ENCODE measurements at places on chromosomes 2 and 18.

GRCh38 chr2:182824056-182824766 is 42.2 kb downstream of the FRZB start:
- DNase-seq = no peak

DNA sequence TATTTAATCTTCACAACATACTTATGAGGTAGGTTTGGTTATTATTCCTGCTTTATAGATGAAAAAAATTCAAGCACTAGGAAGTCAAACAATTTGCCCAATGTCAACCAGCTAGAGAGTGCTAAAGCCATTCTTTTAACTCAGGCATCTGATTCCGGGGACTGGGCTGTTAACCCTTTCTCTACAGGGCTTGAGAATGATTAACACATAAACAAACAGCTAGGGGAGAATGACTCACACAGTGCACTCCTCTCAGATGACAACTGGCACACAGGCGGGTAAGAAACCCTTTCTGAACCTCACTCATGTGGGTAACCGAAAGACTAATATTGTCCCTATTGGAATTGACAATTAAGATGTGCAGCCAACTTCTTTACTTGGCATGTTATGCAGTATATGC is 86.3 kb upstream of the FSHR start:
- DNase-seq = no peak

GRCh38 chr2:202375033-202375608 is 1.0 kb upstream of the BMPR2 start:
- peak; percentile 48 for DNase-seq

- peak; percentile 66 for DNase-seq
Measured at GRCh38 chr2:74849228-74849892, 15.4 kb downstream of the HK2 start.

DNA sequence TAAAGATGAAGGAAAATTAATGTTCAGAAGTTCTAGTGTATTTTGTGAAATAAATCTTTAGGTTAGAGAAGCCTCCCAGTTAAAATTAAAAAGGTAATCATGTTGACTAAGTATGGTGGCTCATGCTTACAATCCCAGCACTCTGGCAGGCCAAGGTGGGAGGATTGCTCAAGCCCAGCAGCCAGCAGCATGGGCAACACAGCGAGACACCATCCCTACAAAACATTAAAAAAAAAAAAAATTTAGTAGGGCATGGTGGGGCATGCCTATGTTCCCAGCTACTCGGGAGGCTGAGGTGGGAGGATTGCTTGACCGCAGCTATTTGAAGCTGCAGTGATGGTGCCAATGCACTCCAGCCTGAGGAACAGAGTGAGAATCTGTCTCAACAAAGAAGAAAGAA is 17.9 kb downstream of the XPO1 start:
- DNase-seq = no peak

GRCh38 chr18:9117980-9118841 is 15.7 kb downstream of the NDUFV2 start:
- no peak for DNase-seq

DNA sequence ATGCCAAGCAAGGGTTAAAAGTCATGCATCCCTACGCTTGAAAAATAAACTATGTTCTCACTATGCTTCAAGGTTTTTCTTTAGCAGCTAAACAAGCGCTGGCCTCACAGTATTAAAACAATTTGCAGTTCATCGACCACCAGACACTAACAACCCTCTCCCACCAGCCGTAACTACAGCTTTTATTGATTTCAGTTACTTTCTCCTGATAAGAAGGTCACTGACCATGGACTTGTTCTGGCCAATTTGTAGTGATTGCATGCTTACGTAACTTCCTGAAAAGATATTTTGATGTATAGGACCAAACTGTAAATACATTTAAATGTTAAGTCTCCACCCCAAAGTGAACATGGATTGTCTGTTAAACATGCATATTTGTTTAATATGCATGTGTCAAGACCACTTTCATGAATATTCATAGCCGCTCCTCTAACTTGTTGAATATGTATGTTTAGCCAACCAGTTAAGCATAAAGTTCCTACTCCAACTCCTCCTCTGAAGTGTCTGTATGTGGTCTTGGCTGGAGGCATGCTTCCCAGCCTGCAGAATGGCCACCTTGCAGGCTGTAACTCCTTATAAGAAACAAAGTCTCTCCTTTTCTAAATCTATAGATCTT is 1.7 kb upstream of the THOC1 start:
- DNase-seq = no peak

DNA sequence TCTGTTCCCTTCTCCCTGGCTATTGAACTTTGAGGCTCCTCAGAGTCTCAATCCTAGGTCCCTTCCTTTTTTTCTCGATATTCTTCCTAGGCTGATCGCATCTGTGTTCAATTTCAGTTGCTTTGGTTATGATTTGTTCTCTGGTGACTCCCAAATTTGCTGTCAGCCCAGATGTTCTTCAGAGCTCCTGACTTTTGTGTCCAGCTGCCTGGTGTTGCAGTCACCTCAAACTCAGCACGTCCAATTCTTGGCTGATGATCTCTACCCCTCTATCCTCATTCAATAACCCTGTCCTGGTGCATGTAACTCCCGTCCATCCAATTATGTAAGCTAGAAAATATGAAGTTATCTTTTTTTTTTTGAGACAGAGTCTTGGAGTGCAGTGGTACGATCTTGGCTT is 31.4 kb downstream of the DIS3L2 start:
- DNase-seq = no peak

DNA sequence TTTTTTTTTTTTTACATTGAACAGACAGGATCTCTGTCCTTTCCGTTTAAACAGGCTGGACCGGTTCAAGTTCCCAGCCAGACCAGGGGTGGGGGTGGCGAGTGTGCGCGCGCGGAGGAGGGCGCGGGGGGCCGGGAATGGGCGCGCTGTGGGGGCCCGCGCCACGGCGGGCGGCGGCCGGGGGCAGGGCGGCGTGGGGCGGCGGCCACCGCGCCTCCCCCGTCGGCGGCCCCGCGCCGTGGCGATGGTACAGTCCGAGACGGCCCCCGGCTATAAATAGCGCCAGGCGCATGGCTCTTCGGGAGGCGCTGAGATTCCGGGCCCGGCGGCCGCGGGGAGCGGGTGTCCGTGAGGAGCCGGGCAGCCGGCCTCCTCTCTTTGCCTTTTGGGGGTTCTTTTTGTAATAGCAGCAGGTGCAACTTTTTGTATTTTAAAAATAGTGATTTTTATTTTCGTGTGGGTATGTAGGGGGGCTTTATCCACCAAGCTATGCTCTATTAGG is 430 bp upstream of the CELF4 start:
- no peak for DNase-seq

DNA sequence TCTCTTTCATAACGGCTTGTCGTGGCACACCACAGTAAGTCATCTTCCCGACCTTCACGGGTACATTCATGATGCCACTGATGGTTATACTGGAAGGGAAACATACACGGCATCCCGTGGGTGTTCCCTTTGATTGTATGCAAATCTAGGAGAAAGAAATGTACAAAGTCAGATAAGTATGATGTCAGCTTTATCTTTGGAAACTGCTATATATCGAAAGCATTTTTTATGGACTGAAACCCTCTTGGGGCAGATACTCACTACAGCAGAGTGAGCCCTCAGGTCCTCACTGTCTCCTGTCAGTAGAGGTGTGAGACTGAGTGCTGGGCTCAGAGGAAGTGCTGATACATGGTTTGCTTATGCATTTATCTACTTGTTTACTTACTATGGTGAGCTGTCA is 20.4 kb downstream of the PLA2R1 start:
- DNase-seq = no peak

GRCh38 chr2:180647621-180648020 is 332.8 kb upstream of the UBE2E3 start:
- DNase-seq = no peak

DNA sequence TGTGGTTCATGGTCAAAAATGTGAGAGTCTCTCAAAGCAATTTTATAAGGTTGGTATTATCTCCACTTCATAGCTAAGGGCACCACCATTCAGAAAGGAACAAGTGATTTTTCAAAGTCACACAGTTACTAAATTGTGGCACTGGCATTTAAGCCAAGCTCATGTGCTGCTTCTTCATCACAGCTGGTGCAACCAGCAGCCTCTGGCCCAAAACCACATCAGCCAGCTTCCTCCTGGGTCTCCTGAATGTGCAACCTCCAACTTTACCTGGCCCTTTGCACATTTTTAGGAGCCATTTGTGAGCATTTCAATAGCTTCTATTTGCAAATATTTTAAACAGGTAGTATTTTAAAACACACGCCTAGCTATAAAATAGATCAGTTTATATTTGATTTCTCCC is 293.7 kb downstream of the BCL11A start:
- DNase-seq = no peak

GRCh38 chr2:117850015-117850414 is 35.5 kb downstream of the DDX18 start:
- DNase-seq = no peak

- no peak for DNase-seq
Measured at GRCh38 chr2:227415538-227416424, 28.0 kb upstream of the SCYGR1 start.

- no peak for DNase-seq
Measured at GRCh38 chr2:85668009-85668856, at the start of gene SFTPB. Gene SFTPB (minus strand): TSS chr2:85668199. CDS start chr2:85668183, 16 bp downstream.

DNA sequence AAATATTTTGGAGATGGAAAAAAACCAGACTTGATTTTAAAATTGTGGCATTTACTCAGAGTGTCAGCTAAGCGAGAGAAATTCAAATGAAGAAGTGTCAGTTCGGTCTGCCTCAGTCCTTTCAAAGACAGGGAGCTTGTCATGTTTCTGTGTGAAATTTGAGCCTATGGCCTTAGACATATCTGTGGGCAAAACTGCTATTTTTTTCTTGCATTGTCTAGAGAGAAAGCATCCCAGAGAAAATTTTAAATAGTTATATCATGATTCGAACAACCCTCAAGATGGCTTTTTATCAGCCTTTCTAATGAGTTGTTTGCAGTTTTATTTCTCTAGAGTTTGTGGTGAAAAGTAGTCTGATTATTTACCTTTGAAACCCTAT is 50.2 kb upstream of the KCNE4 start:
- no peak for DNase-seq

DNA sequence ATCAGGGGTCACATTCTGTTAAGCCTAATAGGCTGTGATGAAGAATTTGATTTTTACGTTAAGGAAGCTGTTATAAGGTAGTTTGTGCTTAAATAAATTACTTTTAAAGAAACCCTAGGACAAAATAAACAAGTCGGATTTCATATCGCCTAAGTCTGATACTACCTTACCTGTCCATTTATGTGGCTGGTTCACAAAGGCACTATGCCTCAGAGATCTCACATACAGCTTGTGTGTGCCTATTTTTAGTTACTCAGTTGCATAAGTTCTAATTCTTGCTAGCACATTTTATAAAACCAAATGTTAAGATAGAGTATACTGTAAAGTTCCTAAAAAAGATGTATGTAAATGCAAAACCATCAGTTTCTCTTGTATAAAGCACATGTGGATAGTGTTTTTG is 40.0 kb downstream of the AGFG1 start:
- no peak for DNase-seq

DNA sequence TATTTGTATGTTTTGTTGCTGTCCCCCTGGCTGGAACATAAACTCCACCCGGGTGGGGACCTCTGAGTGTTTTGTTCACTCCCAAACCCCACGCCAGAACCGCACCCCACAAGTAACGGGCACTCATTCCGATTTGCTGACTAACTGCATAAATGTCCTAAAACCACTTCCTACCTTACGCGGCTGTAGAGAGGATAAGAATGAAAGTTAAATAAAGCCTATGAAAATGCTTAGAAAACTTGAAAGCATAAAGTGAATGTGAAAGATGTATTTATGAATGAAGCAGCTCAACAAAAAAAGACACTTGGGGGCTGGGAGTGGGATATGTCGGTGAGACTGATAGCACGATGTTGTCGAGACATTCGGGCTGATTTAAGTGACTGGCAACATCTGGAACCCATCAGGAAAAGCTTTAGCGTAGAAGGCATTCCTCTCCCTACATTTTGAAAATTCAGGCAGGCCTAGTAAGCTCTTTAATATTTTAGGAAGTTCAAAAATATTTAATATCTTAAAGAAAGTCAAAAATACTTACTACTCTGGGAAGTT is 206.7 kb downstream of the SH3RF3 start:
- DNase-seq = peak; percentile 17

DNA sequence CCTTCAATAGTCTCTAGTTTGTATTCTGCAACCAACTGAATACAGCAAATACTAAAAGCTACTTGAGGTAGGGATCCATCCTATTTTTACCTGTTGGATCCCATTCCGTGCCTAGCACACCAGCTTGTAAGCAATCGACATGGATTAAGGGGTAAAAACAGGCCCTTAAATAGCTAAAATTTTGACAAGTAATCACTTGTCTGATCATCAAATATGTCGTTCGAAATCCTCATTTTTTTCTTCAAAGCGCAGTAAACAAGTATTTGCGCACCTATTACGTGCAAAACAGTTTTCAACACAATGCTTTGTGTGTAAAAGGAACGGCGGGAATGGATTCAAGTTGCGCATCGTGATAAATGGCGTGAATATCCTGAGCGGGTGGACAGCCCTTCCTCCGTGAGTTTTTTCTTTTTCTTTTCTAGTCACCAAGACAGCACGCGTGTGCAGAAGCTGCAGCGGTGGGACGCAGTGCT is 1.4 kb upstream of the ACVR2A start:
- no peak for DNase-seq

DNA sequence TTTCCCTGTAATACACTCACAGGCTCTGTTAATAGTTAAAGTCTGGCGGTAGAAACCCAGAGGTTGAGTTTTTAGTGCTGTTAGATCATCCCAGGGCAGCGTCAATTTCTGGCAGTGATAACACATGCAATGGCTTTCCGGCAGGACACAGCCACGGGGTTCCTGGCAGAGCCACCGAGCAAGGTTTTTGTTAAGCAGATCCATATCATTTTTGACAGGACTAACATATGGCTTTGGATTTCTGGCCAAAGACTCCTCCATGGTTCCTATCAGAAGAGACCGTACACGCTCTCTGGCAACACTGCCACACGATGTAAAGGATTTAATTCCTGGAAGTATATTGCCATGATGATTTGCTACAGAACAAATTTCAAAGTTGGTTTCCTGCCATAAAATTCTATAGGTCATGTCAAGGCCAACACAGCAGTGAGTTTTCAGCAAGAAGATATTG is 854.3 kb downstream of the LRRTM4 start:
- DNase-seq = no peak

- no peak for DNase-seq
Measured at GRCh38 chr2:239287461-239287860, 113.4 kb downstream of the HDAC4 start.

DNA sequence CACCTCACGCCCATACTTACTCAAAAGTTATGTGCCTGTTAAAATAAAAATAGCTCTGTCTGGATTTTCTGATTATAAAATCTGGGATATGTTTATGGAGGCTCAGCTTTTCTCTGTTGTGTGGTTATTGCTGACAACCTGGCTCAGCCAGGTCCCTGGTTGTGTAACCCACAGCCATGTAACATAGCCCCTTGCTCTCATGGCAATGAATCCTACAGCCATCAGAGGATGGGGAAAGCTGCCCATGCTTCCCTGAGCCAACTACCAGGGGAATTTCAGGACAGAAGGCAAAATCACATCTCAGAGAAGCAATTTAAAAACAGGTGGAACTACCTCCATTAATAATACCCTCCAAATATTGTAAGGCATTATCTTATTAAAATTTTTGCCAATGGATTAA is 29.7 kb downstream of the ST8SIA5 start:
- DNase-seq = no peak

- DNase-seq = no peak
Measured at GRCh38 chr2:139160836-139161235, 380.6 kb upstream of the NXPH2 start.
